ENCODE measurements at places on chromosomes 2 and 18. TPM values are rescaled to one million over a fixed set of nuclear protein-coding genes. Genes with fewer than 3 reads are reported as not detected.

The KATNAL2 gene
- 3.7 TPM for total RNA-seq

The GPR75 gene
- 2.0 TPM for total RNA-seq

The COL5A2 gene
- total RNA-seq = 7.5 TPM

The ALPP gene
- not detected for total RNA-seq

The DIPK1C gene
- total RNA-seq = 0.32 TPM
